ENCODE measurements at places on chromosomes 1 and 21.

DNA sequence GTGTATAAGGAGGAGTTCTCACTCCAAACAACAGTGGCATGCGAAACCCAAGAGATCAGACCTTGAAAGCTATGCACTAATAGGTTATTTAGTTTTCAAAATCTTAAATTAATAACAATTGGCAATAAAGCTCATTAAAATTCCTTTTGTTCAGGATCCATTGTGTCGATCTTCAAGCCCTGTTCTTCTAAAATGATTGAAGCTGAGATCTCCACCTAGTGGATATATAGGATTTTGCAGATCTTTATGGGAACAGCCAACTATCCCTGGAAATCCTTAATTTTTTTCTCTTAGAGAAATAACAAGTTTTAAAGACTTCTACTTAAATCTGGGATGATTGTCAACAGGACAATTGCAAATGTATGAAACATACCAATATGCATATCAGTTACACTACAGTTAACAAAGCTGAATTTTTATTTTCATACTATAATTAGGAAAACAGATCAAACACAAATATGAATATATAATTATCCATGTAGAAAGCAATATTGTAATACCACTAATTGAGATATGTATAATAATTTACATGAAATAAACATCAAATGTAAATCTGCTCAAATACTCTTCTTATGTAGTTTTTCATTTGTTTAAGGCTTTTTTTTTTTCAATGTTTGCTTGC is 43.3 kb downstream of the LRRC53 start:
- DNase-seq, result no peak

DNA sequence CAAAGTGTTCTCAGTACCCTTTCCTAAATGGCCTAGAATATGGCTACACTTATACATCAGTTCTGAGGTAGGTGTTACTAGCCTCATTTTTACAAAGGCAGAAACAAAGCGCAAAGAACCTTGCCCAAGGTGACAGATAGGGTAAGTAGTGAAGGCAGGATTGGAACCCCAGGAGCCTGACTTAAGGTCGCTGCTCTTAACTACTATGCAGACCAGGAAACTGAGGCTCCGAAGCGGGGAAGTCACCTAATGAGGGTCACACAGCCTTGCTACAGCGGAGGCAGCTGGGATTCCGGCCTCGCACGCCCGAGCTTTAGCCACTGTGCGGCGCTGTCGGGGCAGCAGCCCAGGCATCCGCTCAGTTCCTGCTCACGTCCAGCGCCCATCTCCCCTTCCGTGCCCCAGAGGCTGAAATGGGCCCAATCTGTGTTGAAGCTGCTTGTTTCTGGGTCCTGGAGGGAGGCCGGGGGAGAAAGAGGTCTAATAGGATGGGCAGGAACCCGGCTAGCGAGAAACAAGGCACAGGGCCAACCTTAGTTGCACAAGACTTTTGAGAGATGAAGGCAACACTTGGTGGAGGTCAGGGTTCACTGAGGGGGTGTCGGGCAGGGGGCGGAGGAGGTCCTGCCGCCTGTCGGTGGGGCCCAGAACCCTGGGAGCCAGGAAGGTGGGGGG is 1.4 kb upstream of the FOXD2 start:
- peak; percentile 78 for DNase-seq

DNA sequence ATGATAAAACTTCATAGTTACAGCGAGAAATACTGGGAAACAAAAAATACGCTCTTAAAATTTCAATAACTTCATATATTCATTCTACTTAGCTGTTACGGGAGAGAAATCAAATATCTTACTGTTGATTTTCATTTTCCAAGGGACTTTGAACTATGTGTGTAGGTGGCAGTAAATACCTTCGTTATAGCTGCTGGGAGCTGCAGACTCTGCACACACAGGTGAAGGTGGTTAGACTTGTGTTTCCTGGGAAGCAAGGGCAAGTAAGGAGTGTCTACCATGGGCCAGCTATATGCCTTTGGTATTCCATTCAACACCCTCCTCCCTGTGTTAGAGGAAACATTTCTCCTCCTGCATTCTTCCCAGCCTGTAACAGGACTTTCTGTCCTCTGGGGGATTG is 51.4 kb upstream of the DIRAS3 start:
- no peak for DNase-seq

- no peak for DNase-seq
These were observed 1.8 kb downstream of the CRCT1 start for GRCh38 chr1:152516082-152516481.

GRCh38 chr1:157110003-157110402 is 10.4 kb upstream of the ETV3L start:
- DNase-seq, result peak; percentile 64

DNA sequence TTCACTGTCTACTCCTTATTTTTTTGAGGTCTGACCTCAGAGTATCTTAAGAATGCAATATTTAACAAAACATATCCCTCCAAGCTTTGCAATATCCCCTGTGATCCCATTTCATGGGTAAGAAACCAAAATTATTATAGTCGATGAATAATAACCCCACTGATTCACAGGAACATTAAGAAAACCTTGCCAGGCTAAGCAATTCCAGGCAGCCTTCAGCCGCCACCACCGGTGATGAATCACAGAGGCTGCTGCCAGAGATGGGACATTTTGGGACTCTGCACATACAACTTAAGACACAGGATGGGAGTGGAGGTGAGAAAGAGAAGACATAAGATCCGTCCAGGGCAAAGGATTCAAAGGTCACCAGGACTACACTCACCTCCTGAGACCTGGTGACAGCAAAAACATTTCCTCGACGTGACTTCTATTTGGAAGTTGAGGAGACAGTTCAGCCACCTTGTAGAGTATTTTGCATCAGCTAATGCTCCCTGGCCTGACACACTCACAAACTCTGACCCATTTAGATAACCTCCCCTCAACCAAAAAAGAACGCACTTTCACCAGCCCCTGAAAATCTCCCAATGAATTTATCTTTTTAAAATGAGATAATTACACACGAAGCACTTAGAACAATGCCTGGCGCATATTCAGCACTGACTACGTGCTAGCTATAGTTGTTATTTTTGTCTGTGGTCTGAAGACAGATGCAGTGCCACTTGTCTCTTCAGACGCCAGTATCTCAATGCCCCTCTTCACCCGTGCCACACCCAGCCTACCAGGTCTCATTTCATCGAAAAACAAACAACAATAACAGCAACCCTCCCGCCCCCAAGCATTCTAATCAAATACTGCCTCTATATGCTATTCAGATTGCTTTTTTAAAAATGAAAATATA is 17.8 kb upstream of the OVAAL start:
- no peak for DNase-seq

DNA sequence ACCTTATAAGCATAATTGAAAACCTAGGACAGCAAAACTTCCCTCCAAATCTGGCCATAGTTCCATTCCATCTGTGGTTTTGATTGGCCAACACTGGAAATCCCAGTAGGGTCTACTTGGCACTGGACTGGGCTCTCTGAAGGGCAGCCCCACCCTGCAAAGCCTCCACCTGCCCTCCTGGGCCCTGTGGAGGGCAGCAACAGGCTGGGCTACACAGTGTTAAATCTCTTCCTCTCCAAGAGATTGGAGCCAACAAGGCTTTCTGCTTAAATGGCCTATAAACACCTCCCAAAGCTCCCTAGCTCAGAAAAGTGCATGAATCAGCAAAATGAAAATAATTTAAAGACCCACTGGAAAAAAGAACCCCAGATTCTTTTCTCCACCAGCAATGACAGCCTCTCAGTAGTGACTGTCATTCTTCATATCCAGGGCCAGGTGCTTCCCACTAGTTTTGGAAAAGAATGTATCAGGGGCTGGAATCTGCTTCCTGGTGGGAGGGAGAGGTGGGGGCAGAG is 58.5 kb downstream of the BEND5 start:
- no peak for DNase-seq

- DNase-seq, result no peak
These were observed 9.6 kb downstream of the DHRS3 start for GRCh38 chr1:12608311-12608957.

DNA sequence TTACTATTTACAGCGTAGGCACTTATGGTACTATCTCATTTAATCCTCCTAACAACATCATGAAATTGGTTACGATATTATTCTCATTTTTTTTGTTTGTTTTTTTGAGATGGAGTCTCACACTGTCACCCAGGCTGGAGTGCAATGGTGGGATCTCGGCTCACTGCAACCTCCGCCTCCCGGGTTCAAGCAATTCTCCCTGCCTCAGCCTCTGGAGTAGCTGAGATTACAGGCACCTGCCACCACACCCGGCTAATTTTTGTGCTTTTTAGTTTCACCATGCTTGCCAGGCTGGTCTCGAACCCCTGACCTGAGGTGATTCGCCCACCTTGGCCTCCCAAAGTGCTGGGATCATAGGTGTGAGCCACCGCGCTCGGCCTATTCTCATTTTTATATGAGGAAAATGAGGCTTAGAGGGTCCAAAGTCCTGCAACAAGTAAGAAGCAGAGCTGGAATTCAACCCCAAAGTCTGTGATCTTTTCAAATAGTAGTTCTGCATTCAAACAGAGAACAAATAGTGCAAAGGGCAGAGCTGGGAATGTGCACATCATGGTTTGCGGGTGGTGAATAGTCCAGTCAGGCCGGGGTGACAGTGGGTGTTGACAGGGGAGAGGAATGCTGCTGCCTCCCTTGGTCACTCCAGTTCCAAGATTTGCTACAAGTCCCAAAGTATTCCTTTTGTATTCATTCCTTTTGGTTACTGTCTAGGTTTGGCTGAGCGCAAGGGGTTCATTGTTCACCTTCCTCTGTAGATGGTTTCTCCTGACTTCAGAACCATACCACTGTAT is 4.6 kb downstream of the PRUNE1 start:
- no peak for DNase-seq

- DNase-seq, result peak; percentile 58
These were observed 32.2 kb downstream of the BATF3 start for GRCh38 chr1:212667223-212668139.

GRCh38 chr1:156579472-156579871 is at the start of gene TTC24:
TTC24 (plus strand) TSS chr1:156579723; CDS start chr1:156581365, 1,642 bp downstream.
- peak; percentile 80 for DNase-seq

DNA sequence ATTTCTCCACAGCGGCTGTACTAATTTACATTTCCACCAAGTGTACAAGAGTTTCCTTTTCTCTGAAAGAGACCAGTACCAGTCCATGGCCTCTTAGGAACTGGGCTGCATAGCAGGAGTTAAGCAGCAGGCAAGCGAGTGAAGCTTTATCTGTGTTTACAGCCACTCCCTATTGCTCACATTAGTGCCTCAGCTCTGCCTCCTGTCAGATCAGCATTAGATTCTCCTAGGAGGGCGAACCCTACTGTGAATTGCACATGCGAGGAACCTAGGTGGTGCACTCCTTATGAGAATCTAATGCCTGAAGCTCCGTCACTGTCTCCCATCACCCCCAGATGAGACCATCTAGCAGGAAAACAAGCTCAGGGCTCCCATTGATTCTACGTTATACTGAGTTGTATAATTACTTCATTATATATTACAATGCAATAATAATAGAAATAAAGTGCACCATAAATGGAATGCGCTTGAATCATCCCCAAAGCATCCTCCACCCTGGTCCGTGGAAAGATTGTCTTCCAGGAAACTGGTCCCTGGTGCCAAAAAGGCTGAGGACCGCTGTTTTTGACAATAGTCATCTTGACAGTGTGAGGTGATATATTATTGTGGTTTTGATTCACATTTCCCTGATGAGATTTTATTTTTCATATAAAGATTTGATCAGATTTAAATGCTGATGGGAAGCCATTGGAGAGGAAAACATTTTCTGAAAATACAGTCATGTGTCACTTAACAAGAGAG is 45.5 kb upstream of the MRPS6 start:
- no peak for DNase-seq

- DNase-seq, result no peak
These were observed 6.4 kb downstream of the CXADR start for GRCh38 chr21:17519208-17519738.

GRCh38 chr1:182309631-182310351 is 81.8 kb downstream of the GLUL start:
- no peak for DNase-seq

- no peak for DNase-seq
These were observed 20.6 kb downstream of the SLC30A10 start for GRCh38 chr1:219907772-219908070.

GRCh38 chr1:22118291-22118992 is 24.5 kb downstream of the WNT4 start:
- no peak for DNase-seq

- no peak for DNase-seq
These were observed 27.5 kb downstream of the SLC9A1 start for GRCh38 chr1:27127419-27127818.
